ENCODE measurements at places on chromosomes 6 and 20. TPM values are rescaled to one million over a fixed set of nuclear protein-coding genes. Genes with fewer than 3 reads are reported as not detected.

Gene PET117
- total RNA-seq: 15.6 TPM

DNA sequence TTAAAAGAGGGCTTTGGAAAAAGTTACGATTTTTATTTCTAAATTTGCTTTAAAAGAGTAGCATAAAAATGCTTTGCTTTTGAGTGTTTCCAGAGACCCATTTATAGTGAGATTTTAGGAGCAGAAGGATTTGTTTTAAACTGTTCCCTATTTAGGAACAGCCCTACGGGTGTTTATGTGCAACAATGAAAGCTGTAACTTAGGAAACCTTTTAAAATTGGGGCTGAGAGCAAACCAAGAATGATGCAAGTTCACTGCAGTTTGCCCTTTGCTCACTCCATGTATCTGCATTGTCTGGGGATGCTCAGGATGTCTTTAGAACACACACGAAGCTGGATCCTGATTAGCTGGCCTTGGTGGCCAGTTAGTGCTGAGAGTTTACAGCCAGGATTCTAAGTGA is 40.9 kb downstream of the GHRH start:
- no peak overlapping the region for H3K27ac ChIP-seq
- DNase-seq: no peak
- H3K36me3 ChIP-seq: peaks cover 42% of the 10 kb centered on the region
- H3K4me3 ChIP-seq: no peak overlapping the region
- H3K4me1 ChIP-seq: no peaks in the 10 kb centered on the region

GRCh38 chr6:9520417-9521151 is 894.3 kb downstream of the TFAP2A start:
- no peak overlapping the region for H3K4me3 ChIP-seq
- no peaks in the 10 kb centered on the region for H3K36me3 ChIP-seq
- no peak overlapping the region for H3K27ac ChIP-seq

GRCh38 chr6:7489376-7489775 is 52.1 kb upstream of the DSP start:
- H3K36me3 ChIP-seq: no peaks in the 10 kb centered on the region
- no peaks in the 10 kb centered on the region for H3K27me3 ChIP-seq
- no peak for DNase-seq
- H3K4me3 ChIP-seq: no peak overlapping the region
- no peaks in the 10 kb centered on the region for H3K4me1 ChIP-seq

GRCh38 chr6:152982904-152983636 is at the start of gene FBXO5:
Gene FBXO5, minus strand, starts transcription at chr6:152983041. Its CDS starts 82 bp downstream, at chr6:152982959.
- no peaks in the 10 kb centered on the region for H3K27me3 ChIP-seq
- H3K27ac ChIP-seq: peak within 1 kb of the TSS; percentile 89
- no peaks in the 10 kb centered on the region for H3K36me3 ChIP-seq

- H3K36me3 ChIP-seq: no peaks in the 10 kb centered on the region
- no peak for DNase-seq
- H3K27me3 ChIP-seq: no peaks in the 10 kb centered on the region
- no peak overlapping the region for H3K4me3 ChIP-seq
- no peaks in the 10 kb centered on the region for H3K4me1 ChIP-seq
- H3K27ac ChIP-seq: no peak overlapping the region
Measured at GRCh38 chr20:14826543-14827313, 489.3 kb upstream of the FLRT3 start.

DNA sequence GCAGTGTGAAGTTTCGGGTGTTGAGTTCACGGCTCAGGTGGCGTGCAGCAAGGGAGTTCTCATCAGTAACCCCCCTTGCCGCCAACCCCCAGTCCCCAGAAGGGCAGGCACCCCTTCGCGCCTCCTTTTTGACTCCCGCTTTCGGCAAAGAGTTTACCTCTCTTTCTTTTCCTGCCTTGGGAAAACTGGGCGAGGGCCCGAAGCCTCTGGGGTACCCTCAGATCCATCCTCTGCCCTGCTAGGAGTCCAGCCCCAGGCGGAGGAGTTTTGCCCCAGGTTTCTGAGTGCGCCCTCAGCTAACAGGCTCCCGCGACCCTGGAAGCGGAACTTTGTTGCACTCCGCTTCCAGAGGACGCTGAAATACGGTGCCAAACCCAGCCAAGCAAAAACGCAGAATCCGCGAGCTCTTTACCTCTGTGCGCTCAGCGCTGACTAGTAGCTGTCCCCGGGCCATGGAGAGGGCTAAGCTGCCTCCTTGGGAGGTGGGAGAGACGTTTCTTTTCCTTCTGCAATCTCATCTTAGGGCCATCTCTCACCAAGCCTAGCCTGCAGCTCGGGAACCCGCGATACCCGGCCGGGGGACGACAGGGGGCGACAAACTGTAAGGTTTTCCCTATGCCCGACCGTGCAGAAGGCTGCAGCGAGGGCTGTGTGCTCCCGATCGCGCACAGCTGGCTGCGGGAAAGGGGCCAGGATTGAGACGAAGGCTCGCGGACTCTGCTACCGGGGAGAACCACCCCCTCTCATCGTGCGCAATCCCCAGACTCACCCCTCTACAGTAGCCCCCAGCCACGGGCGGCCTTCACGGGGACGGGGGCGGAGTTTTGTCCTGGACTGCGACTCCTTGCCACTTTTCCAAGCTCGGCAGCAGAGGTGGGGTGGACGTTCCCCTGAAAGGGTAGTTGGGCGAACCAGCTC is 2.7 kb upstream of the PAX1 start:
- no peak for DNase-seq
- peaks cover 11% of the 10 kb centered on the region for H3K27me3 ChIP-seq
- H3K27ac ChIP-seq: no peak overlapping the region
- H3K4me1 ChIP-seq: no peaks in the 10 kb centered on the region
- H3K36me3 ChIP-seq: no peaks in the 10 kb centered on the region
- no peak overlapping the region for H3K4me3 ChIP-seq

DNA sequence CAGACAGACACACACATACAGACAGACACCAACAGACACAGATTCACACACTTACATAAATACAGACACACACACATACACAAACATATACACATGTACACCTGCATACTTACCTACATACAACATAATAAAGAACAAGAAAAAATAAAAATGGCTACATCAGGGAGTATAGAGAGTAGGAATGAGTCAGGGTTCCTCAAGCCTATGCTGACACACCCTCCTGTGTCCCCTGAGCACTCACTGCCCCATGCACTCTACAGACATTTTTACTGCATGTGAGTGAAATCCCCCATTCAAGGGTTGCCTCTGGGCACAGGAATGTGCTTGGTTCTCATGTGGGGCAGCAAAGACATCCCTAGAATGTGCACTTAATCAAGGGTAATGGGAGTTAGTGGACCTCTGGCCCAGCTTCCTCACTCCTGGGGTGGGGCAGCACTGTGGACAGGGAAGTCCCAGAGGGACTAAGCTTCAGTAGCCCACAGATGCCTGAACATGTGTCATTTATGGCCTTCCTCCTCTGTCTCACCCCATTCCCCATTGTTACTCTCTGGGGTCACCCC is 185.9 kb upstream of the FOXA2 start:
- no peak overlapping the region for H3K4me3 ChIP-seq
- no peak overlapping the region for H3K27ac ChIP-seq
- no peak for DNase-seq
- H3K36me3 ChIP-seq: no peaks in the 10 kb centered on the region
- no peaks in the 10 kb centered on the region for H3K4me1 ChIP-seq

- H3K27me3 ChIP-seq: no peaks in the 10 kb centered on the region
- DNase-seq: no peak
- peaks cover 28% of the 10 kb centered on the region for H3K4me1 ChIP-seq
- H3K4me3 ChIP-seq: no peak overlapping the region
- H3K27ac ChIP-seq: no peak overlapping the region
- H3K36me3 ChIP-seq: no peaks in the 10 kb centered on the region
Measured at GRCh38 chr20:57473246-57474048, 51.5 kb downstream of the CTCFL start.

Gene UBD
- total RNA-seq: 2.5 TPM

- H3K27ac ChIP-seq: no peak overlapping the region
- DNase-seq: no peak
- no peaks in the 10 kb centered on the region for H3K36me3 ChIP-seq
- H3K4me3 ChIP-seq: no peak overlapping the region
Measured at GRCh38 chr6:68559716-68560115, 75.4 kb upstream of the ADGRB3 start.

DNA sequence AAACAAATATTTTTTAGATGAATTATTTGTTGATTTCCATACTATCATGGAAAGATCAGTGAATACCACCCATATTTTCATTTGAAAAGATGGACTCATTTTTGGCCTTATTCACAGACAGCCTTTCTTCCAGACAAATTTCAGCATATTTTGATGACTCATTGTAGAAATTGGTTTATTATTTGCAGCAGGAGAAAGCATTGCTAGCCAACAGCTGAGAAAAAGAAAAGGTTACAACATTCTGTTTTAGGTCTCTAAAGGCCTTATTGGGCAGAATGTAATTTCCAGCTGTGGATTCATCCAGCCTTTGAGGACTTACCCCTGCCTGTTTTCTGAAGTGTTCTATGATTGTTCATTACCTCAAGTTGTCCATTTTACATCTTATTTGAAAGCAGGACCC is 201.9 kb downstream of the PLCB4 start:
- no peak for DNase-seq
- H3K4me1 ChIP-seq: no peaks in the 10 kb centered on the region
- H3K4me3 ChIP-seq: no peak overlapping the region
- H3K27me3 ChIP-seq: no peaks in the 10 kb centered on the region

Gene NRSN1
- total RNA-seq: not detected

GRCh38 chr6:52983159-52983848 is 11.8 kb downstream of the GSTA4 start:
- no peak for DNase-seq
- no peak overlapping the region for H3K27ac ChIP-seq
- peaks cover 30% of the 10 kb centered on the region for H3K4me1 ChIP-seq
- H3K4me3 ChIP-seq: no peak overlapping the region

GRCh38 chr6:134196568-134197193 is 121.2 kb downstream of the SGK1 start:
- H3K27ac ChIP-seq: peak overlapping the region; percentile 10
- H3K4me3 ChIP-seq: no peak overlapping the region
- no peak for DNase-seq
- H3K27me3 ChIP-seq: no peaks in the 10 kb centered on the region
- H3K36me3 ChIP-seq: no peaks in the 10 kb centered on the region

DNA sequence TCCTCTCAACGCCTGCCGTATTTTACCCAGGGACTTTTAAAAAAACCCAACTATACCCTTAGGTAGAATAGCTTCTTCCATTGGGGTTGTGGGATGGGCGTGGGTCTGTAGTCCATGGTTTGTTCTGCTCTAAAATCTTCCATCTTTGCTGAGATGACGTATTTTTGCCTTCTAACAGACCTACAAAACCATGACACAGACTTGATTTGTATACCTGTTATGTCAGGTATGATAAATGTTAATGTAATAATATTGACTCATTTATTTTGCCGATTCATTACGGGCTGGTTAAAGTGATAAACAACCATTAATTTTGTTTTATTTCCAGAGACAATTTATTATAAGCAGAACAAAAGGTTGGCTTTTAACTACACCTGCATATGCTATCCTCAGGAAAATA is 48.7 kb downstream of the UST start:
- no peaks in the 10 kb centered on the region for H3K4me1 ChIP-seq
- H3K4me3 ChIP-seq: no peak overlapping the region
- H3K36me3 ChIP-seq: no peaks in the 10 kb centered on the region
- no peak overlapping the region for H3K27ac ChIP-seq

DNA sequence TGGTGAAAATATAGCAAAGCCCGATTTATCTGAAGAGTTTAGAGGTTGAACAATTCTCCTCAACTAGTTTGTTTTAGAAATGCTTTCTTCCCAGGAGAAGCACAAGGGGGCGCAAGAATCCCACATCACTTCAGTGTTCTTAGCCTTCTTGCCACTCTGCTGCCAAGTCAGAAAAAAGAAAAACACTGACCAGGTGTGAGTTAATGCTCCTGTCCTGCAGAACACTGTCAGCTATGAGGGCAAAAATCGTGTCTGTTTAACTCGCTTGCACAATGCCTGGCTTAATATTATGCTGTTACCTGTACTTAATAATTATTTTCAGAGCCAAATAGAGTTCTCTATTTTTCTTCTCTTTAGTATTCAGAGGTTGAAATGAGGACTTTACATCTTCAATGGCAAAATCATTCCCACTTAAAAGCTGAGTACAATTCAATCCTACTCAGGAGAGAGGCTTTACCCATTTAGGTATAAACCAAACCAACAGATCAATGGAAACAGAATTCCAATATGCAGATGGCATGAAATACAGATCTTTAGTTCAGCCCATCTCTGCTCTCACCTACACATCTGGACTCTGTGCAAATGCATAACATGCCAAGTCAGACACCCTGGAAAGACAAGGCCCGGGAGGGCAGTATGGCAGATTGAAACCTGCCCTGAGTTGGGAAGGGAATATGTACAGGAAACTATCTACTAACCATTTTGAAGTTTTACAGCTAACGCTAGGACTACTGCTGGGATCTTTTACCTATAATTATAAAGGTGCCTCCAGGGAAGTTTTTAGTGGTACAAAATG is 71.4 kb upstream of the TULP1 start:
- H3K27me3 ChIP-seq: no peaks in the 10 kb centered on the region
- peak; percentile 79 for DNase-seq
- no peak overlapping the region for H3K27ac ChIP-seq
- no peak overlapping the region for H3K4me3 ChIP-seq
- peaks cover 65% of the 10 kb centered on the region for H3K4me1 ChIP-seq

DNA sequence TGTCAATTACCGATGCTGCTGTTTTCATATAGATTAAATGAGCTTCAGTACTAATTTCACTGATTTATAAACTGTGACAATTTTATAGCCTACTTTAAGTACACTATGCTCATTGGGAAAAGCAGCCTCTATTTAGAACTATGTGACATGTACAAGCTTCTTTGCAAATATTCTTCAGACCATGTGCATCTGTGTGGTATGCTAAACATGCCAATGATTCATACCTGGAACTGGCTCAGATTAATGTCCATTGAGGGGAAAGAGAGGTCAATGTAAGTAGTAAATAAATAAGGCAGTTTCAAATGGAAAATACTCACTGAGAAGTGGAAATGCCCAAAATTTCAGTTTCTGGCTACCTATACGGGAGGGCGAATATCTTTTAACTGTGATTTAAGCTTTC is 777.7 kb downstream of the C6orf118 start:
- H3K36me3 ChIP-seq: no peaks in the 10 kb centered on the region
- no peak for DNase-seq
- H3K27ac ChIP-seq: no peak overlapping the region
- no peaks in the 10 kb centered on the region for H3K4me1 ChIP-seq
- no peaks in the 10 kb centered on the region for H3K27me3 ChIP-seq

DNA sequence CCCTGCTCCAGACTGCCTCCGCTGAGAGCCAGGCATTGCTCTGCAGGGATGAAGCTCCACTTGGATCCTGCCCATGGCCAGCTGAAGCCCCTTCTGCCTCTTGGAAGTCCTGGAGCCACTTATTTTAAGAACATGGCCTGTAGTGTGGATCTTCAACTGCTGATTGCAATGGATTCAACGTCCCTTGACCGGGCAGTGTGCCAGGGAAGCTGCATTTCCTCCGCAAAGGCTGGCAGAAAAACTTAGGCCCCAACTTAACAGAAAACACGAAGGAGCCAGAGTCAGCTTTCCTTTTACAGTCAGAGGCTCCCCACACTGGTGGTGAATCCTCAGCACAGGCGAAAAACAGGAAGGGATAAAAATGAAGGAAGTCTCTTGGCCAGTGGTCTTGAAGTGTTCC is 26.3 kb upstream of the FOXQ1 start:
- H3K27me3 ChIP-seq: no peaks in the 10 kb centered on the region
- no peaks in the 10 kb centered on the region for H3K4me1 ChIP-seq
- H3K36me3 ChIP-seq: no peaks in the 10 kb centered on the region
- H3K4me3 ChIP-seq: no peak overlapping the region

Gene SLC29A1
- total RNA-seq: 116 TPM

- H3K27ac ChIP-seq: no peak overlapping the region
- H3K27me3 ChIP-seq: no peaks in the 10 kb centered on the region
- DNase-seq: no peak
- H3K4me3 ChIP-seq: no peak overlapping the region
- H3K36me3 ChIP-seq: no peaks in the 10 kb centered on the region
Measured at GRCh38 chr6:167238694-167239467, 52.2 kb upstream of the UNC93A start.

GRCh38 chr20:63896264-63897105 is 1.6 kb downstream of the DNAJC5 start:
- peak overlapping the region; percentile 59 for H3K4me3 ChIP-seq
- peak overlapping the region; percentile 70 for H3K27ac ChIP-seq
- peak; percentile 17 for DNase-seq
- H3K27me3 ChIP-seq: no peaks in the 10 kb centered on the region
